Activated CD8-positive, alpha-beta memory T cell treated with anti-CD3 and anti-CD28 coated beads, Interleukin-2, amount 50 U/mL, for 4 hours (primary cell): ENCODE measurements at places on chromosomes 1 and 21.

DNA sequence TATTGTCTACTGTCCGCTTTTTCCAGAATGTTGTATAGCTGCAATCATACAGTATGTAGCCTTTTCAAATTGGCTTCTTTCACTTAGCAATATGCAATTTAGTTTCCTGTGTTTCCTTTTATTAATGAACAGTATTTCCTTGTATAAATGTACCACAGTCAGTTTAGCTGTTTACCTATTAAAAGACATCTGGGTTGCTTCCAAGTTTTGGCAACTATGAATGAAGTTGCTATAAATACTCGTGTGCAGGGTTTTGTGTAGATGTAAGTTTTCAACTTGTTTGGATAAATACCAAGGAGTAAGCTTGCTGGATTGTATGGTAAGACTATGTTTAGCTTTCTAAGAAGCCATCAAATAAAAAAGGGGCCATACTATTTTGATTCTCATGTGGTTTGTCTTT is 24.4 kb upstream of the KCNJ6 start:
- no peak for DNase-seq

DNA sequence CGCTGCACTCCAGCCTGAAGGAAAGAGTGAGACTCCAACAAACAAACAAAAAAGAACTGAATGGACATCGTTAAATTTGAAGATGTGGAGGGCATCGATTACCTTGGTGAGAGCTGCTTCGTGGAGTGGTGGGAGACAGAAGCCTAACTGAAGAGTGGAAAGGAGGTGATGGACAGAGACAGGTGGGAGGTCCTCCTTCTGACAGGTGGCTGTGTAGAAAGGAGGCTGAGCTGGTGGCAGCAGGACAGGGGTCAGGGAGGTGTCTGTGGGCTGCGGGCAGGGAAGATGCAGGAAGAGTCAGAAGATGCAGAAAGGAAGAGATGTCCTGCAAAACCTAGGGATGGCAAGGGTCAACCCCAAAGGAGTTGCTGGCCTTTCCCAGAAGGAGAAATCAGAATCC is 30.5 kb downstream of the C1orf216 start:
- DNase-seq = no peak

DNA sequence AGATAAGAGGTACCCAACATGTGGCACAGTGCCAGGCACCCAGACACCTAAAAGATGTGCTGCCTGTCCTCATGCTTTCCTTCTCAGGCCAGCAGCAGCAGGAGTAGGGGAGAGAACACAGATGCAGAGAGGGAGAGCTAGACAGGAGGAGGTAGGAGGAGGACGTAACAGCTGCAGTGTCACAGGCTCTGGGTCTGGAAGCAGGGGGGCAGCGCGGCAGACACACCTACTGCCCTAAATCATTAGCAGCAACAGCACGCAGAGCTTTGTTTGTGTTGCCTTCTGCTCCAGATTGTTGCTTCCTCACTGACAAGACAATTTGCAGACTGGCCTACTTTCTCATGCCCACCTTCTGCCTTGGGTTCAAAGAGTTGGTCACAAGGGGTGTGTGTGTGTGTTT is 196.7 kb upstream of the DAB1 start:
- no peak for DNase-seq

GRCh38 chr1:153474347-153474746 is 13.9 kb upstream of the S100A7 start:
- DNase-seq = no peak

GRCh38 chr1:177427811-177428210 is 257.1 kb downstream of the BRINP2 start:
- DNase-seq = no peak

DNA sequence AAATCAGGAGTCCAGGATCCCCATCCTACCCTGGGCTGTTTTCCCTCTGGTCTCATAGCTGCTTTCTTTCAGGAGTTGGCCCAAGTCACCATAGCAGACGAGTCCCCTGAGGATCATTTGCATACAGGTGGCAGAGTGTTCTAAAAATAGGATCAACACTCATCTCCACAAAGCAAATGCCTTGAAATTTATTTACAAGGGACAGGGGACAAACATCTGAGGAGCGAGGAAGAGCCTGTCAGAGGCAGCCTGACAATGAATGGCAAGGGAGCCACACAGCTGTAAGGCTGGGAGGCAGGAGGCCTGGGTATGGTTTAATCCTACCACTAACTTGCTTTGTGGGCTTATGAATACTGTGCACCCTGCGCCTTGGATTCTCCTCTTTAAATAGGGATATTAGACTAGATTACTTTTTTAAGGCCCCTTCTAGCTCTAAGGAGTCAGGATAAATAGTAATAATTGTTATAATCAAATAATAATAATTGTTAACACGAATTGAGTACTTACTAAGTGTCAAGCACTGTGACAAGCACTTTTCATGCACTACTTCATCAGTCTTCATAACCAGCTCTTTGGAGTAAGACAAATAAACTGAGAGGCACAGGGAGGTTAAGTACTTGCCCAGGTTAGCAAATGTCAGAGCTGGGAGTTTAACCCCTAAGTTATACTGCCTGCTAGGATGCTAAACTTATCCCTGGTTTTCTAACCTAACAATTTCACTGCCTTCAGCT is 34.5 kb downstream of the RAB3B start:
- DNase-seq = no peak

DNA sequence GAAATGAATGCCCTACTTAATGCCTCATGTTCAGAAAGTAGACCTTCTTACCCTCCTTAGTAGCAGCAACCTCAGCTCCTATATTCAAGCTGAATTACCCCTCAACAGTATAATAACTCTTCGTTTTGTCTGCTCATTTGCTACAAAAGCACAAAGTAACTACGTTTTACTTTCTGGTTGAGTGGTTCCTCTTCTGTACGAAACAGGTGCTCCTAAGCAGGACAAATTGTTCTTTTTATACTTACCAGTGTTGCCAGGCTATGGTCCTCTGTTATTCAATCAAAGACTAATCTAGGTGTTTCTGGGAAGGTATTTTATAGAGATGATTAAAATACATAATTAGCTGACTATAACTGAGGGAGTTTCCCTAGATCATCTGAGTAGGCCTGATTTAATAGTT is 484.2 kb upstream of the ADAMTS5 start:
- no peak for DNase-seq

- no peak for DNase-seq
These were observed 126.6 kb downstream of the PTPRC start for GRCh38 chr1:198765416-198765815.

- DNase-seq = no peak
These were observed 222.4 kb upstream of the C8B start for GRCh38 chr1:57188168-57188567.

GRCh38 chr1:181658581-181658980 is 175.3 kb downstream of the CACNA1E start:
- no peak for DNase-seq

DNA sequence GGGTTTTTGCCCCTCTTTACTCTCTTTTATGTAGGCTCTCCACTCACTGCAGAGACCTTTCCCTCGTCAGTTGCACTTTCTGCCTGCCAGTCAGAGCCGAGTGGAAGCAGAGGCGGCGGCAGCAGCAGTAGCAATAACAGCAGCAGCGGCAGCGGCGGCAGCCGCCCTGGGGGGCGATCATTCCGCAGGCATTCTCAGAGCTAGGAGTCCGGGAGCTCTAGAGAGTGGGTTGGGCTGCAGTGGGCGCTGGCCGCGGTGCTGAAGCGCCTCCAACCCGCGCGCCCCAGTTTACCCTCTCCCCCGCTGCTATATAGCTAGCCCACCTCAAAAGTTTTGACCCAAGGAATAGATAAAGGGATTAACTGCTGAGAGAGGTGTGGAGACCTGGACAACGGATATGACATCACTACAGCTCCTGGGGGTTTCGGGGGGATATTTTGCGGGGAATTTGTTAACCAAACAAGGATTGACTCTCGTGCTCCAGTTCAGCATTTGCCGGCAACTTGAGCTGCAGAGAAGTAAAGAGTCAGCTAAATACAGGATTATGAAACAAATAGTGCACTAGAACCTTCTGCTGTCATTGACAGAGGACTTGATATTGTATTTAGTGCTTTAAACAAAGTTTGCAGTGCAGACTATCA is at the start of gene OLFM3:
TSS of gene OLFM3 (minus strand) at position 102 of the 641 bp plus-strand sequence.
- no peak for DNase-seq

DNA sequence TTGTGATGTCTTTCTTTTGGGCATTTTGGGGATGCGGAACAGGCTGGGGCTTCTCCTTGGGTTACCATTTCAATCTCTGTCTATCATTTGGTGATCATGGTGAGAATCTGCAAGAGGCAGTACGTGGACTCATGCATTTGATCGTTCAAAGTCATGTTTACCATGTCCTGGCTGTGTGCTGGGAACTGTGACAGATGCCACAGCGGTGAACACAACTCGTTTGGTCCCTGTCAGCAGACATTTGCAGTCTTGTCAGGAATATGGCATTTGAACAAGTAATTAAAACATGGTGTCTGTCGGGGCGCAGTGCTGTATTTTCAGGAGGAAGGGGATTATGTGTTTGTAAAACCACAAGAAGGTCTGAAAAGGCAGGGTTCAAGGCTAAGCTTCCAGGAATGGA is 103.3 kb upstream of the IGSF21 start:
- DNase-seq = no peak

DNA sequence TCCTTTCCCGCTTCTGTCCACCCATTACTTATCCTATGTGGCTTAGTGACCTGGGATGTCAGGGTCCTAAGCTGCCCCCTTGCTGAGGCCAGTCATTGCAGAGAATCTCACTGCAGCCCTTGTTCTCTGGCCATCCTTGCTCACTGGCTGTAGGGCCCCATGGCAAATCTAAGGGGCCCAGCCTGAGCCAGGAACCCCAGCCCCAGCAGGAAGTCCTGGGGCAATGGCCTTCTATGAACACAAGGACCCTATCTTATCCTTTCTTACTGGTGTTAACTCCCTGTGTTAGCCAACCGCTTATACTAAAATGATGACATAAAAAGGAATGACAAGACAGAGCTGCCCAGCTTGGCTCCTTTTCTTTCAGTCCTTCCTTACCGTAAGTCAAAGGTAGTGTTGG is 29.9 kb downstream of the DHCR24 start:
- no peak for DNase-seq

DNA sequence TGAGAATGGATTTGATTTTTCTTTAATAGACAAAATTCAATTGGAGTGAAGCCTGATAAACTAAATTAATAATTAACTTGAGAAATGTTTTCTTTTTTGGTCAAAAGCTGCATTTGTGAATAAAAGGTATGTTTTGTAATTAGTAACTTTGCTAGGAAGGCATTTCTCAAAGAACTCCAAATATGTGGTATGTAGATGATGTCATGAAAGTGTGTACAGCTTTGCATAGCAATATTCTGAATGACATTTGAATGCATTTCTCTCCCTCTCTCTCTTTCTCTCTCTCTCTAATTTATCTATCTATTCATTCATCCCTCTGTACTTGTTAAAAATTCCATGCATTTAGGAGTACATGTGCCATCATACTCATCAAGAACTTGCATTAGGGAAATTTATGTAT is 109.1 kb upstream of the ADAMTS5 start:
- DNase-seq = no peak

- DNase-seq = no peak
These were observed 117.7 kb upstream of the C1orf174 start for GRCh38 chr1:4017636-4018365.

GRCh38 chr1:205923651-205924459 is 19.4 kb downstream of the SLC26A9 start:
- no peak for DNase-seq

GRCh38 chr1:77594366-77595112 is 87.9 kb downstream of the ZZZ3 start:
- no peak for DNase-seq

DNA sequence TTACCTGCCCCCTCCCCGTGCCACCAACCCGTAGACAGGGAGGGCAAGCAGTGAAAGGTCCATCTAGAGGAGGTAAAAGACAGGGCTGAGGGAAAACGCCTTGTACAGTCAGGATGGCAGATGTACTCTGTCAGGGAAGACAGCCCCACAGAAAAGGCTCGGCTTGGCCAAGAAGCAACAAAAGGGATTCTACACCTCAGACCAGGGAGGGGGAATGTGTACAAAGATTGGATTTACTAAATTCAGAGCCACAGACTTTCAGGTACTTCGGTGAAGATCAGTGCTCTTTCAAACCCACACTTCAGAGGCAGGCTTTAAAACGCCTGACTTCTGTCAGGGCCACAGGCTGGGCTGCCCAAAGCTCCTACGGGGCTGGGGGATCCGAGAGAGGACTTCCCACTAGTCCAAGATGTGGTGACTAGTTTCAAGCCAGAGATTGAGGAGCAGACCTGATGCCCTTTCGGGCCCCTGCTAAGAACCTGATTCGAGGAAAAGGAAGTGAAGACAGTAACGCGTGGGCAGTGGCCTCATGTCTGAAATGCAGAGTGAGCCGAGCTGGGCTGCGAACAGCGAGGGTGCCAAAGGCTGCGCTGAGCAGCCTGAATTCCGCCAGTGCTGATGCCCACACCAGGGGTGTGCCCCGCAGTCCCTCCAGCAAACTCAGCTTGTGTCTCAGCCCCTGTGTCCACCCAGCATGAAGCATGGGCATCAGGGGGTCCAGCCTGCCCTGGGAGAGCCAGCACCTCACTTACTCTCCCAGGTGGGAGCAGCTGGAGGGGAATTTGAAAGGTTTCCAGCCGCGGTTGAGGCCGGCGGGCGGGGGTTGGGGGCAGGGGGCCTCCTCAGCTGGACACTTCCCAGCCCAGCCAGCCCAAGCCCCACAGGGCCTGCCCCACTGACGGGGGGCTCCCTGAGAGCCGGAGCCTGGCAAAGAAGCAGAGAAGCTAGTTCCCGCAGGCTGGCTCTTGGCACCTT is 36.2 kb downstream of the KIAA1614 start:
- DNase-seq = no peak
